Stimulated activated CD8-positive, alpha-beta memory T cell treated with anti-CD3 and anti-CD28 coated beads, Interleukin-15, amount 100 ng/mL, for 1 hour (primary cell): ENCODE measurements at places on chromosomes 6 and 20.
A peak's percentile ranks its signal among the peaks of the same experiment; 100 is the strongest.

DNA sequence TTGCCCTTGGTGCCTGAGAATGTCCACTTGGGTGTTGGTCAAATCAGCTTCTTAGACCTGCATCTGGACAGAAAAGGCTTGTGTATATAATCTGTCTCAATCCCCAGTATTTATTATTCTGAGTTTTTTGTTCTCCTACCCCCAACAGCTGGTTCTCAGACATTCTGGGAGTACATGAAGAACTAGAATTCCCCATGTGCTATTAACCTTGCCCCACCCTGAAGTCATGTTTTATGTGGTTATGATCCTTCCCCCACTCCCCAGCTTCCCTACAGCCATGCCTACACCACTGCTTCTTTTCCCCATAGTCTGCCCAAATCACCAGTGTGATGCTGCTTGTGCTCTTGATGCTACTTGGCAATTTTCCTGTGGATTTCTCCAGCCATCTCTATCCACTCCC is 157.0 kb downstream of the ADAT2 start:
- no peak for DNase-seq

DNA sequence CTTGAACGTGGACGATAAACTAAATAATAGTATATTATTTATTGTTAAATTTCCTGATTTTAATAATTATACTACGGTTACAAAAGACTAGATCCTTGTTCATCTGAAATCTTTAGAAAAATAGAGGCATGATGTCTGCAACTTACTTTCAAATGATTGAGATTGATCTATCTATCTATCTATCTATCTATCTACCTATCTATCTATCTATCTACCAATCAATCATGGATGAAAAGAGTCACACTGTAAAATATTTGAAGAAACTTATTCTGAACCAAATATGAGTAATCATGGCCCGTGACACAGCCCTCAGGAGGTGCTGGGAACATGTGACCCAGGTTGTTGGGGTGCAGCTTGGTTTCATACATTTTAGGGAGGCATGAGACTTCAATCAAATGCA is 11.7 kb upstream of the BLCAP start:
- DNase-seq: no peak

- no peak for DNase-seq
Measured at GRCh38 chr20:16749573-16749972, 1.4 kb downstream of the OTOR start.

DNA sequence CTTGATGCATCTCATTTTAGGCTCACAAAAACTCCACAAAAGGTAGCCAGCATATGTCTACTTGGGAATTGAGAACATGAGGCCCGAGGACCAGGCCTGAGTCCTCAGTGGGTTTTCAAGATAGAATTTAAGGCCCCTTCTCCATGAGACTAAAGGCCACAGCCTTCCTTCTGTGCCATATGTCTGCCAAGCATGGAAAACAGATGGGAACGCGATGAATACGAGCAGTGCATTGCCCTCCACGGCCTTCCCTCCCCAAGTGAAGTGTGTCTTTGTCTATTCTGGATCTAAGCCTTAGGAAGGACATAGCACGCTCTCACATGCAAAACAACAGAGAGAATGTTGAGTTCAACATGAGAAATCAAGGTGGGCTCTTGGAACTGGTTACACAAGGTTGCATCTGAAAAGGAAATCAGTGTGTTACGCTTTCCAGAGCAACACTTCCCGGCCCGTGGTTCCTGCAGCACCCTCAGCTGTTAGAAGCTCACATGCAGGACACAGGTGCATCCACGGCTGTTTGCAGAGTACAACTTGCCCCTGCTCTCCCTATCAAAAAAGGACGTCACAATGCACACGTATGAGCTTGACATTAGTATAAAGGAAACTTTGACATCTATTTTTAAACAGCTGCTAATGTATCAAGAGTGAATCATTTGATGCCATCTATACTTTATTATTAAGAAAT is 229.9 kb downstream of the NRN1 start:
- no peak for DNase-seq

GRCh38 chr6:145110109-145110508 is 625.2 kb downstream of the EPM2A start:
- no peak for DNase-seq

DNA sequence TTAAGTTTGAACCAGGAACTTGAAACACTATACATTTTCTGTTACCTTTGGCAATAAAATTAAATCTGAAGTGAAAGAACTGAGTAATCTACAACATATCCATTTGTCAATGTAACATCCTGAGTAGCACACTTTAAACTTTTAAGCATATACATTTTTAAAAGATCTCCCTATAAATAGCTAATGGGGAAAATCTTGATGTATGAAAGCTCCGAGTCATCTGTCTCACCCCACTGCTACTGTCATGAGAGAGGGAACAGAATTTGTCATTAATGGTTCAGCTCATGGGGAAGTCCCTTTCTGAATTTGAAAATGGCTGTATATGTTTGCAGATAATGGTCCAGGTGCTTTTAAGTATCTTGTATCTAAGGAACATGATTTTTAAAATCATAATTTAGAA is 55.2 kb upstream of the NOX3 start:
- no peak for DNase-seq

- no peak for DNase-seq
Measured at GRCh38 chr20:41467220-41467619, 100.6 kb upstream of the EMILIN3 start.

- no peak for DNase-seq
Measured at GRCh38 chr20:61705386-61706258, 360.1 kb downstream of the TAF4 start.

GRCh38 chr6:30163090-30163917 is at the start of gene TRIM15:
TSS of gene TRIM15 (plus strand) at chr6:30163546. CDS start at chr6:30163685, 139 bp downstream.
- DNase-seq: no peak

GRCh38 chr6:111411978-111412566 is 70.9 kb downstream of the REV3L start:
- DNase-seq: no peak

GRCh38 chr6:145148776-145149175 is 586.5 kb downstream of the EPM2A start:
- no peak for DNase-seq

DNA sequence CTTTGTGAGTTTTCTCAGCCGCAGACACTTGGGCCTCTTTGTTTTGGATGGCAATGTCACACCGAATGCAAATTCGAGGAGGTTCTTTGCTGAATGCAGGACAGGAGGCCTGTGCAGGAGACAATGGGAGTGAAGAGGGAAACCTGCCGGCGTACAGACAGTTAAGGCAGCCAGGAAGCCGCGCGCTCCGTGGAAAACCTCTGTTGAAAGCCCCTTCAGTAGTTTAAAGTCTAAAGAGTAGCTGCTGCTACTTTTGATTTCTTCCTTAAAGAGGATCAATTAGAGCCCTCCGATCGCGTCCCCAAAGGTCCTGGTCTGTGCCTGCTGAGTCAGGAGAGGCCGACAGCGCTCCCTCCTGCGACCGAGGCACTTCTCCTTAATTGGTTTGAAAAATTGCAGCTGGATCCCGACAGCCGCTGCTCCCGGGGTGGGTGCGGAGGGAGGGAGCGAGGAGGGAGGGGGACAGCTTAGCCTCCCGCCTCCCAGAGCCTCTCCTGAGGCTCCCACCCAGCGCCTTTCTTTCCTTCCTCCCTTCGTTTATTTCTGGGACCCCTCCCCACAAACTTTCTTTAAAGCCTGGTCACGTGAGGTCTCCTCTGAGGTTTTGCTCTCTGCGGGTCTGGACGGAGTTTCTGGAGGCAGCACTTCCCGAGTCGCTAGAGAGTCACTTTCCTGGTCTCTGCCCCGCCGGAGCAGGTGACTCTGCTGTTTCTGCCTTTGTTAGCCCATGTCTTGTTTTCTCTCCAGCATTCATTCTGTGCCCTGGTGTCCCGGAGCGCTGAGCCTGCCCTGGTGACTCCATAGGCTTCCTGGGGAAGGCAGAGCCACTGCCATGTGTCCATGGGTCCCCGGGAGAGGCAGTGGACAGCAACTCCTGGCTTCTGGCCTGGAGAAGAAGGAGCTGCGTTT is 22.3 kb upstream of the RPP40 start:
- DNase-seq: no peak

GRCh38 chr6:40308533-40309306 is 278.4 kb downstream of the LRFN2 start:
- peak; percentile 15 for DNase-seq

DNA sequence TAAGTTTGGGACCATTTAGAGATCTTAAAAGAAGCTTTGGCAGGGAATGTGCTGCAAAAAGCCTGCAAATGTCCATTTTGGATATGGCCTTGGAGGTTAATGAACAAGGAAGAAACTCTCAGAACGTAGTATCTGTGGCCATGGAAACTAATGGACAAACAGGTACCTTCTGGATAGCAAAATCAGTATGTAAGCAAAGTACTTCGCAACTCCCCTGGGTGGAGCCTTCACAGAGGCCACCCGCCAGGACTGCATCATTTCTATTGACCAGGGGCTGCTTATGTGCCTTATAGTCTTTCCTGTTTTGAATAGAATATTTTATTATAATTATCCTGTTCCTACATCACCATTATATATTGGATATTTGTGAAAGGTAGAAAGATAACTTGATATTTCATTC is 510.8 kb upstream of the SYNCRIP start:
- no peak for DNase-seq

DNA sequence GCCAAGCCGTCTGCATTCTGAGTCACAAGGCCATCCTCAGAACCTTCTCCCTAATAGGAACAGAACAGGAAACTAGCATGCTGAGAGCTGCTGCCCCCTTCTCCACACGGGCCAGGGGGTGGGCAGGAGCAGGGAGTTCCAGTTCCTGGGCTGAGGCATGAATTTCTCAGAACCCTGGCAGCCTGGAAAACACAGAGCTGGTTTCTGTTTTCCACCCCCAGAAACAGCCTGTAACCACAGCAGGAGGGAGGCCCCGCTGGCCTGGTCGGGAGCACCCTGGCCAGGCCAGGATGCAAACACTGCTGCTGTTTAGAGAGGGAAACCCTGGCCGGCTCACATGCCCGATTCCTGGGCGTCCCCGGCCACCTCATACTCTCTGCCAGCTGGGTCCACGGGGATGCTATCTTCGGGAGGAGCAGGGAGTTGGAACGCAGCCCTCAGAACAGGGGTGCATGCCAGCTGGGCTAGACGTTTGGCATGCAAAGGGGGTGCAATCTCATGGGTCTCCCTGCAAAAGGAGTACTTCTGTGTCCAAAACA is 130.1 kb downstream of the NFATC2 start:
- no peak for DNase-seq

GRCh38 chr6:122651604-122652003 is 41.4 kb downstream of the PKIB start:
- no peak for DNase-seq

- DNase-seq: no peak
Measured at GRCh38 chr6:118952683-118953082, 17.7 kb upstream of the MCM9 start.

DNA sequence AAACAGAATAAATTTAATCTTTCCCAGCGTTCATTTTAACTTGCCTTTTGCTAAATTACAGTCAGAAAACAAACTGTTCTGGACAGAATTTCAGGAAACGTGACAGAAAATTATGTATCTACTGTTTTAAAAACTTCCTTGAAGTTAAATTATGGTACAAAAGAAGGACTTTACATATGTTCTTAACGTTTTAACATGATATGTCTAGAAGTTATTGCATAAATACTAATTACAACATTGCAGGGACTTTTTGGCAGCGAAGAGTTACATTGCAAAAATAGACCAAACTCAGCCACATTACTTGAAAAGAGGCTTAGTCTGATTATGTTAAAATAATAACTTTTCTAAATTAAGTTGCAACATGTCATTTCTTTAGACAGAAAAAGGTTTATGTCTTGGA is 142.1 kb upstream of the IMPG1 start:
- DNase-seq: no peak
